ENCODE measurements at places on chromosomes 1 and 21. TPM values are rescaled to one million over a fixed set of nuclear protein-coding genes. Genes with fewer than 3 reads are reported as not detected.

Gene HPCA
- total RNA-seq = not detected

Gene GPR61
- total RNA-seq = 1.4 TPM

DNA sequence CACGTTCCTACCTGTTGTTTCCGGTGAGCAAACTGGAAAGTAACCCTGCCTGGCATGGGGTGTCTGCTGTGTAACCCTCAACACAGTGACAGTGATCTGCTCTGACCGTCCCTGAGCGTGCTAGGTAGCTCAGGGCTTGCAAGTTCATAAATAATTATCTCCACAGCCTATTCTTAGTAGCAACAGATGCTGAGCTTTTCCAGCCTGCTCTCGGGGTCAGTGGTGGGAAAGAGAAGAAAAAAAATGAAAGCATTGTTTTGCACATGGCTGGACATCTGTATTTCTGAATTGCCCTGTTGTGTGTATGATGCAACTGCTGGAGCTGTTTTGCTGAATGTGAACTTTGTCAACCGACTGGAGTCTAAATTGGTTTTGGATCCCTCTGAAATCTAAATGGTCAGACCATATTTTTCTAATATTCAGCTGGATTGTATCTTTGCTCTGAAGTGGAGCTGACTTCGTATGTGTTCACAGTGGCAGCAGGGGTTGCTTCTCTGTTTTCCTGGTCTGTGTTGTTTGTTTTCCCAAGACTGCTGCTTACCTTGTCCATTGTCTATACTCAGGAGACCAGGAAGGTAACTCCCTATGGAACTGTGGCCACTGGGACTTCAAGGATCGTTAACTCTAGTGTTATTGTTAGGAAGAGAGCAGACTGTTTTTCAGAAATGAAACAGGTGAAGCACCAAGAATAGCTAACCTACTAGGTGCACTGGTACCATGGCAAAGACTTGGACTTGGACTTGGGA, 27.0 kb downstream of the TGFB2 start:
- H3K27me3 ChIP-seq = no peaks in the 10 kb centered on the region
- H3K4me1 ChIP-seq = peaks cover 32% of the 10 kb centered on the region
- no peaks in the 10 kb centered on the region for H3K36me3 ChIP-seq
- no peak overlapping the region for H3K27ac ChIP-seq
- DNase-seq = no peak
- no peak overlapping the region for H3K4me3 ChIP-seq

GRCh38 chr1:32321712-32322291, 14.2 kb downstream of the MARCKSL1 start:
- no peaks in the 10 kb centered on the region for H3K27me3 ChIP-seq
- H3K4me3 ChIP-seq = no peak overlapping the region
- H3K36me3 ChIP-seq = peaks cover 35% of the 10 kb centered on the region
- DNase-seq = no peak
- H3K4me1 ChIP-seq = no peaks in the 10 kb centered on the region
